ENCODE measurements at places on chromosomes 12 and 14.

- no peak for DNase-seq
These were observed 33.6 kb downstream of the HCAR2 start for GRCh38 chr12:122669397-122670070.

DNA sequence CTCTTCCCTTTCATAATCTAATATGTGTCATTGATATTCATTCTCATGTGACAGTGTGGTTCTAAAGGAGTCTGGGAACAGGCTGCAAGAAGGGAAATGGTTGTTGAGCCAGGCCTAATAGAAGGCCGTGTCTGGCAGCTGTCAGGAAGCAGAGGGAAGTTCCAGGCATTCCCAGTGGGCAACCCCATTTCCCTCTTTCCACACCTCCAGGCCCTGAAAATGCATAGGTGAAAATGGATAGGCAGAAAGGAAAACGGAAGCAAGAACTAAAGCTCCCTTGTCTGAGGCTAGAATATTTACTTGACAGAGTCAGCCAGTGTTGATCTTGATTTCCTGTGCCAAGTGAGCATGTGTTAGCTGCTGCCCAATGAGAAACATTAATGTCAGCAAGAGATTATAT, 97.7 kb downstream of the PPM1A start:
- no peak for DNase-seq

DNA sequence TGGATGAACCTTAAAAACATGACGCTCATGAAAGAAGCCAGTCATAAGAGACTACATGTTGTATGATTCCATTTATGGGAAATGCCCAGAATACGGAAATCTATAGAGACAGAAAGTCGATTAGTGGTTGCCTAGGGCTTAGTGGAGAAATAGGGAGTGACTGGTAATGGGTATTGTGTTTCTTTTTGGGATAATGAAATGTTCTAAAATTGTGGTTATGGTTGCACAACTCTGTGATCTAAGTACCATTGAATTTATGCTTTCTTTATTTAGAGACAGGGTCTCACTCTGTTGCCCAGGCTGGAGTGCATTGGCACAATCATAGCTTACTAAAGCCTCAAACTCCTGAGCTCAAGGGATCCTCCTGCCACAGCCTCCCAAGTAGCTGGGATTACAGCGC, 8.0 kb downstream of the RBMS2 start:
- no peak for DNase-seq

GRCh38 chr12:93442411-93443340, 929 bp upstream of the UBE2N start:
- no peak for DNase-seq

DNA sequence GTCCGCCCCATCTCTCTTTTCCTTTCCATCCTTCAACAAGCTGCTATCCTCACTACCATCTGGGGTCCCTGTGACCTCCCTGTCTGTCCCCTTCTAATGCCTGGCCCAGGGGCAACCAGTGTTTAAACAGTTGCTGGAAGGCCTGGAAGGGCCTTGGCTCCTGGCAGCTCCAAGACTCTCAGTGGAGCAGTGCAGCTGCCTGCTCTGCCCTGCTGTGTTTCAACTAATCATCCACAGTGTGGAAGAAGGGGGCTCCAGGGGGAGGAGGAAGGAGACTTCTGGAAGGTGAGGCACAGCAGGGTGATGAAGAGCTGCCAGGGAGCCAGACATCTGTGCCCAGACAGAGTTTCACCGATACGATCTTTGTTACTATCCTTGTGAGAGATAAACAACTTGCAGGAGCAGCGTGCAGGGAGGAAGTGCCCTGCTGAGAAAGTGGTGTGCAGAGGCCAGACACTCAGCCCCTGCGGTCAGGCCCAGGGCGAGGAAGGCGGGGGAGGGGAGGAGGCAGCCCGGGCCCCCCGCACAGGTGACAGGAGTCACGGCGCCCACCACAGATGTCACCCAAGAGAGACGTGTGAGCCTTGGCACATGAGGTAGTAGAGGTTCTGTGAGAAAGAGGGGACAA, 1061.8 kb downstream of the BCL11B start:
- DNase-seq: no peak

GRCh38 chr14:63875311-63875710, 22.5 kb downstream of the SYNE2 start:
- no peak for DNase-seq

DNA sequence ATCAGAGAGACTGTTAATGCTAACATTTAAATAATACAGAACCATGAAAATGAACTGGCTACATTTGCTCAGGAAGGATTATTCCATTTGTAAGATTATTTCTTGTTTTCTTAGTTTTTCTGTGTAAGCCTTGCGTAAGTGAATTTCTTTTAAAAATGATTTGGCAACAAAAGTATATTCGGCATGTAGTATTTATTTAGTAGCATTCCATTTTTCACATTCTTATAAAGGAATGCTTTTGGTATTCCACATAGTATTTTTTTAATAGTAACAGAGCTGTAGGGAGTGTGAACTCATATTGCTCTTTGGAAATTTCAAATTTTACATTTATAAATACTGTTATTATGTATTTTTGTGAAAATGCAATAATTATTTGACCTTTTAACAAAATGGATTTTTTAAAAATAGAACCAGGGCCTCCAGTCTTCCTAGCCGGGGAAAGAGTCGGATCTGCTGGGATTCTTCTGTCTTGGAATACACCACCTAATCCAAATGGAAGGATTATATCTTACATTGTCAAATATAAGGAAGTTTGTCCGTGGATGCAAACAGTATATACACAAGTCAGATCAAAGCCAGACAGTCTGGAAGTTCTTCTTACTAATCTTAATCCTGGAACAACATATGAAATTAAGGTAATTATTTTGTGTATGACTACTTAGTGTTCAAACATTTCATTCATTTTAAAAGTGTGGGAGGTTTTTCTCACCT, 1.2 kb downstream of the PTPRQ start:
- DNase-seq: no peak

- DNase-seq: no peak
These were observed 244.7 kb downstream of the BTG1 start for GRCh38 chr12:91900971-91901370.

- no peak for DNase-seq
These were observed 137.9 kb downstream of the NRXN3 start for GRCh38 chr14:78308079-78308478.

GRCh38 chr14:91116913-91117588, 3.2 kb downstream of the DGLUCY start:
- no peak for DNase-seq

DNA sequence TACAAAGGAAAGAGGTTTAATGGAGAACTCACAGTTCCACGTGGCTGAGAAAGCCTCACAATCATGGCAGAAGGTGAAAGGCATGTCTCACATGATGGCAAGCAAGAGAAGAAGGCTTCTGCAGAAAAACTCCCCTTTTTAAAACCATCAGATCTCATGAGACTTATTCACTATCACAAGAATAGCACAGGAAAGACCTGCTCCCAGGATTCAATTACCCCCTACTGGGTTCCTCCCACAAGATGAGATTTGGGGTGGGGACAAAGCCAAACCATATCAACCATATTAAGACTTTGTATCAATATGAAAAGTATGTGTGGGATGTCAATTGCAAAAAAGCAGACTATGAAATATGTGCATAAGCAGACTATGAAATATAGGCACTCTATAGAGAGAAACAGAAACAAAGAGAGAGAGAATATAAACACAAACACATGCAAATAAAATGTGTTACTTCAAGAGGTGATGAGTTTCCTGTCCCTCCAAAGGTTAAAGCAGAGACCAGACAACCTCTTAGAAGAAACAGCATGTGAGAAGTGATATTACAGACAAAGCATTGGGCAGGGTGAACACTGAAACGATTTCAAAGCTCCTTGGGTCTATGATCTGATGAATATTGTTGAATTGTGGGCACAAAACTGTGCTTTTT, 151.2 kb upstream of the KRR1 start:
- DNase-seq: no peak

DNA sequence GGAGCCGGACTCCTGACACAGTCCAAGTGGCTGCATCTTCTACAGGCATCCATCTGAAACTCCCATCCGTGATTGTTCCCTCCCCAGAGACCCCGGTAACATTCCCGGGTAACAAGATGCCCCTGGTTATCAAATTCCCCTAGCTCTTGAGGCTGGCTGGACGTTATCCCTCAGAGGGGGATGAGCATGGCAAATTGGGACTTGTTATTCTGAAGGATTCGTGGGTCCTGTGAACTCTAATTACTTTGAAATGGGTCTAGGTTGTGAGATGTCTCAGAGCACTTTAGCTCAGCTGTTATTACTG, 642 bp upstream of the PAN2 start:
- DNase-seq: no peak

- DNase-seq: no peak
These were observed 81.9 kb downstream of the NEDD1 start for GRCh38 chr12:96988919-96989318.

DNA sequence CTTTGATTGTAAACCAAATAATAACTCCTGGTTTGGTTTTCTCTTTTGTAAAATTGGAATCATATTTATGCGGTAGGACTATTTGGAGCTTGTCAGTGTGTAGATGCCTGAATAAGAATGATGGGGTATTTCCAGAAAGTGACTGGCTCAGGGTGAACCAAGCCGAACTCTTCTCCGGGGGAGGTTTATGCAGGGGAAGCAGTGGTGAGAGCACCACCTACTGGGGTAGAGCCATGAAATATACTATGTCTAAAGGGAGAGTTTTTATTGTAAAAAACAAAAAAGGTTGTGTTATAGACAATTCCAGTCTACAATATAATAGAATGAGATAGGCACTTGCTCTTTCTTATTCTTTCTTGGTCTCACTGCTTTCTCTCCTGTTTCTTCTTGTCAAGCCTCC, 222.9 kb upstream of the SLC16A7 start:
- DNase-seq: no peak

DNA sequence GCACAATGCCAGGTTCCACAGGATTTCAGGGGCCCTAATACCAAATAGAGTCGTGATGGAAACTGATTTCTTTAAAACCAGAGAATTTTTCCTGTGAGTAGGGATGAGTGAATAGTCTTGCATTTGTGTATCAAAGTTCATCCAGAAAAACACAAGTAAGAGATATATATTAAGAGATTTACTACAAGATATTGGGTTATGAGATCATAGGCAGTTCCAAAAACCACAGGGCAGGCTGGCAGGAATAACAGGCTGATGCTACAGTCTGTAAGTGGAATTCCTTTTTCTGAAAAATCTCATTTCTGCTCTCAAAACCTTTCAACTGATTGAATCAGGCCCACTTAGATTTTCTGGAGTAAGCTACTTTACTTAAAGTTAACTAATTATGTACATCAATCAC, 1756.2 kb upstream of the SEL1L start:
- DNase-seq: no peak

DNA sequence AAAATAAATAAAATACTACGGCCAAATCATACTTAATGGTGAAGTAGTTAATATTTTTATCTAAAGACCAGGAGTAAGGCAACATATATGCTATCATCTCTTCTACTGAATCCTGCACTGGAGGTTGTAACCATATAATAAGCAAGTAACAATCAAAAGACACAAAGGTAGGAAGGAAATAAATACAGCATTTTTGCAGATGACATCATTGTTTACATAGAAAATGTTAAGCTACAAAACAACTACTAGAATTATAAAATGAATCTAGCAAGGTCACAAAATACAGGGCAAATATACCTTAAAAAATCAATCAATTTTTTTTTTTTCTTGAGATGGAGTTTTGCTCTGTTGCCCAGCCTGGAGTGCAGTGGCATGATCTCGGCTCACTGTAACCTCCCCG, 51.6 kb upstream of the BDKRB2 start:
- no peak for DNase-seq

DNA sequence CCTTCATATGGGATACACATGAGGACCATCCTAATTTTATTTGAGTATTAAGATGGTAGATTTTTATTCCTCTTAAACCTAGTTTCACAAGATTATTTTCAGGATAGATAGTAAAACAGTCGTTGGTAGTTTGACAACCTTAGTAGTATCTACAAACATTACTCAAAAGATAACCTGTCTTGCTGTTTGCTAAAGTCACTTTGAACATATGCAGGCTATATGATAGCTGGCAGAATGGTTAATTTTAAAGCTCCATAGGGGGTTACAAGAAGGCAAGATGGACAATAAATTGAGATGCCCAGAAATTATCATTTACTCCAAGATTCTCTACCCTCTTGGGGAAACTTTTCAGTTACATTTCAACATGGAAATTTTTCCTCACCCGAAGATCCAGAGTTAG, 525.7 kb downstream of the SOX5 start:
- DNase-seq: no peak

DNA sequence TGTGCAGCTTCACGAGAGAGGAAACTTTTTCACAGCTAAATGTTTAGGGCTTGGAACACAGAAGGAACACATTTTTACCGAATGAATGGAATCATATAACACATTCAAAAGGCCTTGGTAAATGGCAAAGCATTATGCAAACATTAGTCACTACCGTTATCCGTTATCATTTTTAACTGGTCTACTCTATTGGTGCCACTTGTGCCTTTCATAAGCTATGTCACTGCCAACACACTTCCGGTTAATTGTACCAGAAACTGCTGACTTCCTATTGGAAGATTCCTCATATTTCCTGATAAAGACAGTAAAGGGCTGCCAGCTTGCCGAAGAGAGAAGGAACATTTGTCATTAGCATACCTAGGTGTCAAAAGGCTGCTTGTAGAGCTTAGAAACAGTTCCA, 169.2 kb downstream of the APAF1 start:
- DNase-seq: no peak

GRCh38 chr12:3545121-3545796, 54.3 kb downstream of the PRMT8 start:
- DNase-seq: no peak
